ENCODE measurements at places on chromosomes 16 and 17.

DNA sequence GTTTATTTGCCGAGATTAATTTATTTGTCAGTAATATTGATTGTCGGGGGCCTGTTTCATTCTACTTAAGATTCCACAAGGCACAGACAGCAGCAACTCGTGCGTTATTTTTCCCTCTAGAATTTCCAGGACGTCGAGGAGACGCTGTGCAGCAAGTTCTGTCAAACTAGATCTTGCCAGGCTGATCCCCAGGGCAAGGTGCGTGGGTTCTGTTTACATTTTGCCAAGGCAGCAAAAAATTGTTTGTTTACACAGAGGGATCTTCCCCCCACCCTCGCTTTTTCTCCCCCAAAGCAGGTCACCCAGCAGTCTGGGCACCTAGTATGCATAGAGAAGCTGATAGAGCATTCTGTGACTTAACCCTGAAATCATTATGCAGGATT lies 111.4 kb downstream of the IRX3 start:
- DNase-seq = no peak

- peak; percentile 22 for DNase-seq
These were observed 4.5 kb upstream of the ACSF2 start for GRCh38 chr17:50421308-50422051.

GRCh38 chr17:43467981-43468581 lies 15.7 kb upstream of the DHX8 start:
- peak; percentile 79 for DNase-seq

- no peak for DNase-seq
These were observed 212.2 kb upstream of the RPL38 start for GRCh38 chr17:73991260-73991659.

GRCh38 chr16:56647641-56648431 lies 3.9 kb upstream of the MT1B start:
- no peak for DNase-seq

DNA sequence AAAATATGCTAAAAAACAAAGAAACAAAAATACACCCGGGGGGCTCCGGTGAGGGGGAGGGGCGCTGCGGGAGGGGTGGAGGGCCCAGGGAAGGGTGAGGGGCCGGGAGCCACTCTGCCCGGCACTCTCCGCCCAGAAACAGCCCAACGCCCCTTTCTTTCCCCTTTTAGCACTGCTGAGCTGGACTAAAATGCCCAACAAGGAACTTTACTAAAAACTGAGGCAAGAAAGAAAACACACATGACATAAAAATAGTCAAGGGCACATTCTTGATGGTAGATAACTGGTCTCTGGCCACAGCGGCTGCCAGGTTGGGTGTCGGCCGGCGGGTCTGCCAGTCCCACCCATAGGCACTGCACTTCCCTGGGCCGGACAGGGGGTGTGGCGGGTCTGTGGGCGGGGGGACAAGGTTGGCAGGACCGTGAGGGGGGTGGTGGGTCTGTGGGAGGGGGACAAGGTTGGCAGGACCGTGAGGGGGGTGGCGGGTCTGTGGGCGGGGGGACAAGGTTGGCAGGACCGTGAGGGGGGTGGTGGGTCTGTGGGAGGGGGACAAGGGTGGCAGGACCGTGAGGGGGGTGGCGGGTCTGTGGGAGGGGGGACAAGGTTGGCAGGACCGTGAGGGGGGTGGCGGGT lies 20.9 kb downstream of the METRNL start:
- peak; percentile 59 for DNase-seq

DNA sequence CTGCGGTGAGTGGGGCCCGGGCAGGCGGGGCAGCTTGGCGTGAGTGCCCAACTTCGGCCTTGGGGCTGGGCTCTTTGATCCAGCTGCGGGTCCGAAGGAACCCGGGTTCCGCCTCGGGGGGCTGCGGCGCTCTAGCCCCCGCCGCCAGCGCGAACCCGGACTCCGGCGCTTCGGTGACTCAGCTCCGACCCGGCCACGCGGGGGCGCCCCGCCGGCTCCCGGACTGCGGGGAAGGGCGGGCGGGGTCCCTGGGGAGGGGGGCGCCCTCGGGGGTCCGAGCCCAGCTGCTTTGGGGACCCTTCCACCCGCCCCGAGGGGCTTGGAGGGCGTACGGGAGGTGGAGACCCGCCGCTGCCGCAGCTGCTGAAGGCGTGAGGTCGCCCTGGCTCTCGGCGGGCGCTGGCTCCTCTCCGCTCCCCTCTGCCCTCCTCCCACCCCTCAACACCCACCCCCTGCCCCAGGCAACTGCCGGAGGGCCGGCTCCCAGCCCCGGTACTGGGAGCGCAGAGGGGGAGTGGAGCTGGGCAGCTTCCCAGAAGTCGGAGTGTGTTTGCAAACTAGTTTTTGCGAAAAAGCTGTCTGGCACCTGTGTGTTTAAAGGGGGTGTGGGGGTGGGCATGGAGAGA lies 516 bp downstream of the CPNE2 start:
- peak; percentile 19 for DNase-seq

DNA sequence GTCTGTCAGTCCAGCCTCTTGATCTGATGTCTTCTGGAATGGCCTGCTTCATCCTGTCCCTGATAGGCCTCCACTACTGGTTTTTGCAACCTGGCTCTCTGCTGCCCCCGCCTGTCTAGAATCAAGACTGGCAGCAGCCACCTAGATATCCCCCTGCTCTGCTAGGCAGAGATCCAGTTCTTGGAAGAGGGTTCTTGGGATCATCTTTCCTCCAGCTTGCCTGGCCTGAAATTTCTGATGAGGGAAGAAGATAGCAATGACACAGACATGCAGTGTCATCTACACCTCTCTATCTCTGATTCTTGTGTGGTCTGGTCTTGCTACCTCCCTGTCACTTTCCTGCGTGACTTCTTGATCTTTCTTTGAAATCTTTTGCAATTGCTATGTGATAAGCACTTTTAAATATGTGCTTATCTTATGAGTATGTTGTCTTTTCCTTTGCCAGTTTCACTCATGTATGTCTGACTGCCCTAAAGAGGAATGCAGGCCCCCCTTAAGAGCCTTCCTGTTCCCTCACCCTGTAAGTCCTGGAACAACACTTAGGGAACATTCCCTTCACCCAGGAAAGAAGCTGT lies 20.3 kb upstream of the NFATC3 start:
- DNase-seq = peak; percentile 86

DNA sequence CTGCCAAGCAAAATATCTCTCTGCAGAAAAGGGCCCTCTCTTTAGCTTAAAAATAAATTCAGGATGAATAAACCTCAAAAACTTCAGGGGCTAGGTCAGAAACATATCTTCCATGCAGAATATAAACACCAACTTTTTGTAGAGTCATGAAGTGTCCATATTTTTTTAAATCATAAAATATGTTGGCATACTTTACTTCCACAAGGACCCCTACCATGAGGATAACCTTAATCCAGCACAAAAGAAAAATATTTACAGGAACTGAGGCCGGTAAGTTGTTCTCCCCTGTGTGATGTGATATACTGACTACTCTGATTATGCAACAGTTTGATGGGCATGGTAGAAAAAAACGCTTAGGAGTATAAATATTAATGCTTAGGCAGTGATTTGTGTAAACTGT lies 264.8 kb upstream of the CDH11 start:
- DNase-seq = no peak

DNA sequence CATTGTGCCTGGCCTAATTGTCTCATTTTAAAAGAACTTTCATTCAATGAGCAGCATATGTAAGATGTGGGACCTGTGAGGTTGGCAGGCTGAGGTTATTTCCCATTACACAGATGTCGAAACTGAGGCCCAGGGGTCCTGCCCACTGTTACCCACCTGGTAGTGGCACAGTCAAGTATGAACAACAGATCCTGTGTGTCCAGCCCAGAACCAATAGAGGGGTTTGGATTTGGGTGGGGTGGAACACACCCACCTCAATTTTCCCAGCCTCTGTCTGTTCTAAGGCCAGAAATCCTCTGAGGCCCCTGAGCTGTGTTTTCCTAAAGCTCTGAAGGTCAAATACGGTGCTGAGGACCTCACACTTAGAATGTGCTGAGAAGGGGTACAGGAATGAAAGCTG lies 179.5 kb downstream of the XYLT1 start:
- DNase-seq = no peak

DNA sequence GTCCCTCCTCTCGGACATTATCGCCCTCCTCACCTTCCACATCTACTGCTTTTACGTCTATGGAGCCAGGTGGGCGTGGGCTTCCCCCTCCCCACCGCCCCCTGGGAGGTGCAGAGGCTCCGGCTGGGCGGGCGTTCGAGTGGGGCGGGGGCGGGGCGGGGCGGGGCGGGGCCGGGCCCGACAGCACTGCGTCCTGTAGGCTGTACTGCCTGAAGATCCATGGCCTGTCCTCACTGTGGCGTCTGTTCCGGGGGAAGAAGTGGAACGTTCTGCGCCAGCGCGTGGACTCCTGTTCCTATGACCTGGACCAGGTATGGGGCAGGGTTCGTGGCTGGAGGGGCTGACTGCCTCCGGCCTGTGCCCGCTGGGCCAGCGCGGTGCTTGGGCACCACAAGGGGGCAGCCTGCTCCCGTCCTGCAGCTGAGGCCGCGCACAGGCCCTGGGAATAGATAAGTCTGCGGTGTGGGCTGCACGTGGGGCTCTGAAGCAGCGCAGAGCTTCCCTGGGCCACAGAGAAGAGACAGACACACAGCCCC lies 9.2 kb downstream of the PIGQ start:
- DNase-seq = peak; percentile 88

- DNase-seq = no peak
These were observed 33.8 kb downstream of the CCDC42 start for GRCh38 chr17:8710813-8711212.
